Stimulated activated CD4-positive, alpha-beta T cell treated with anti-CD3 and anti-CD28 coated beads, TNF-alpha, amount 100 ng/mL, for 4 hours (primary cell): ENCODE measurements at places on chromosomes 16 and 17.

DNA sequence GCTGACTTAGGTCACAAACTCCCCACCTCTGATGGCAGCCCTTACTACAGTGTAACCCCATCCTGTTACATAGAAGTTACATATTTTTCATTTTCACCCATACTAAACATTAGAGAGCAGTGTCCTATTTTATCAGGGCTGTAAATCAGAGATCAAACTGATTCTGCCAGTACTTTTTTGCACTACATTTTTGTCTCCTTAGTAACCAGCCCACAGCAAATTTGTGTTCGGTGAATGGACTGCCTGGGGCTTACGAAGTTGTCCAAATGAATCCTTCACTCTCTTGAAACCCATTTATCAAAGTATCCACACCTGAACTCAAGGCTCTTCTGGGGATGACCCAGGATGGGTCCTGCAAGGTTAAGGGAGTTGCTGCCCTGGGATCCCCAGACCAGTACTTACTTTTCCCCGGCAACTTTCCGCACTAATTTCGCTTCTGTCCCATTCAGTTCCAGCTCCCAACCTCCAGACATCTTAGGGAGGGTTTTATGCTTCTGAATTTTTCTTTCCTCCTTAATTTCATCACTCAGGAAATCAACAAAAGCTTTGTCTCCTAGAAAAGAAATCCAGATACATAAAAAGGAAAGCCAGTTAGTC is 1.1 kb downstream of the C1QBP start:
- no peak for DNase-seq

DNA sequence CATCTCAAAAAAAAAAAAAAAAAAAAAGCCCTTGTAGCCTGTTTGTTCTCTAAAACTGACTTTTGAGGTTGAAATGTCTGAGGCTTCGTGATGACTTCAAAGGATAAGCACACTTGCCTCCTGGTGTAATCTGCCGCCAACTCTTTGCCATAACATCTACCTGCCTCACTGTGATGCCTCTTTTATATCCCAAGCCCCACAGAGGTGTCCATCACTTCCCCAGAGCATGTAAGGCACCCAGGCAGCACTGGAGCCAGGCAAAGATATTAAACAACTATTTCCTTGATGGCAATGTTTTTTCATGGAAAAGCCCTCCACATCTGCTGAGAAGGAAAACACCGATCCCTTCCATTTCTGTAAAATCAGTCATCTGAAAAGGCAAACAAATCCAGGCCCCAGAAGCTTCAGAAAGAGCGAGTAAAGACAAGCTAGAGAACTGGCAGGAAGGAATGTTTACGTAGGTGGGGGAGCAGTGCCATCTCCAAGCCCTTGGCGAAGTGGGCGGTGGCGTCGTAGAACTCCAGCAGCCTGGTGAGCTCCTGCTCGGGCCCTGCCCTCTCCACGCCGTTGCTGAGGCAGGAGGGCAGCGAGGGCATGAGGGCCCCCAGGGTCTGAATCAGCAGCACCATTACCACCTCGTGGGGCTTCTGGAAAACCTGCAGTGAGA is 28.6 kb downstream of the COG7 start:
- DNase-seq: no peak

DNA sequence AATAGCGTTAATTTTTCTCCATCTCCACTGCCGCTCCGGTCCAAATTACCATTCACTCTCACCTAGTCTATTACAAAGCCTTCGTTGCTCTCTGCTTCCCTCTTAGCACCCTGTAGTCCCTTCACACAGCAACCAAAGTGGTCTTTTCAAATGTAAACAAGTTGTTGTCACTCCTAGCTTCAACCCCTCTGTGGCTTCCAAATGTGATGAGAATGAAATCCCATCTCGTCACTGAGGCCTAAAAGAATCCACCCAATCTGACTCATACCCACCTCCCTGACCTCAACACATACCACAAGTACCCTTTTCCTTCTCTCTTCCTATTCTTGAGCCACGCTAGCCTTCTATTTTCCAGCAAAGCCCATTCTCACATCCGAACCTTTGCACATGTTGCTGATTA is 2.2 kb upstream of the PELP1 start:
- no peak for DNase-seq

- no peak for DNase-seq
Measured at GRCh38 chr17:17315142-17315821, 12.1 kb downstream of the NT5M start.

DNA sequence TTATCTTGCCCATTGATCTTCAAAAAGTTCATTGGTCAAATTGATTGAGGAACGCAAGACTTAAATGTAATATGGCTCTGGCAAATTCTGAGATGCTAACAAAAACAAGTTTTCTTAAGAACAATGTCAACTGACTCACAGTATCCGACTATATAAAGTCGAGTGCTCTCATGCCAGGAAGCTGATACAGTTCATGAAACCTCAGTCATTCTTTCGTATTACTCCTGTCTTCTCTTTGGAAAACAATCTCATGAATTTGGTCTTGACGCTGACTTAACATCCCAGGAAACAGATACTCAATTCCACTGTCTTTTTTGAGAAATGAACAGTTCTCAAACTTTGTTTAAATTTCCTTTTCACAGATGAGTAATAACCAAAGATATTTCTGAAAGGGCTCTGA is 704.9 kb downstream of the MAF start:
- DNase-seq: no peak

DNA sequence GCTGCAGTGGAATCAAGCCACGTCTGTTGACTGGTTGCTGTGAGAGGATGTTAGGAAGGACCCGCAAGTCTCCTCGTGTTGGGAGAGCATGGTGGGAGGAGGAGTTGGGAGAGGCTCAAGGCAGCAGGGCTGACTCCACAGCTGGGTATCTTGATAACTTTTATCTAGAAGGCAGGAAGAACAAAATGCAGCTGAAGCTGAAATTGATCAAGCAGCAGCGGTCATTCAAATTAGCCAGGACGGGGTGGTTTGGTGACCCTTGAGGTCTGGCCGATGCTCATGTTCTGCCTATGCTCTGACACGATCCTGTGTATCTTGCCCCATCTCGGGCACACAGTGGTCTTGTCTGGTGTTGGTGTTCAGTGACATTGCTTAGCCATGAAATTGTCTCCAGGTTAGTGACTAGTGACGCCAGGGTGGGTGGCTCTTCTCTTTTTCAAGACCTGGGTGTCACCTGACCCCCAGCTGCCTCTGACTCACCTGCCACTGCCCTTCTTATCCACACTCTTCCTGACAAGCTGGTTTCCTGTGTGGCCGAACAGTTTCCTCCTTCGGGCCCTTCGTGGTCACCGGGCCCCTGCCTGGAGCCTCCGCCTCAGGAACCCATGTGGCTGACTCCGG is 19.1 kb downstream of the NPTX1 start:
- no peak for DNase-seq

DNA sequence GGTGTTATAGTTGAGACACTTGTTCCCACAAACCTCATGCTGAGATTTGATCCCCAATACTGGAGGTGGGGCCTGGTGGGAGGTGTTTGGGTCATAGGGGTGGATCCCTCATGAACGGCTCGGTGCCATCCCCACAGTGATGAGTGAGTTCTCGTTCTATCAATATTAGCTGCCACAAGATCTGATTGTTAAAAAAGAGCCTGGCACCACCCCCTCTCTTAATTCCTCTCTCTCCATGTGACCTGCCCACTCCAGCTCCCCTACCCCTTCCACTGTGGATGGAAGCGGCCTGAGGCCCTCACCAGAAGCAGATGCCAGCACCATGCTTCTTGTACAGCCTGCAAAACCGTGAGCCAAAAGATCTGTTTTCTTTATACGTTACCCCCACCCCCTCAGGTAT is 31.2 kb downstream of the TRIM16 start:
- DNase-seq: no peak

GRCh38 chr17:68424203-68424602 is 33.1 kb downstream of the WIPI1 start:
- no peak for DNase-seq

DNA sequence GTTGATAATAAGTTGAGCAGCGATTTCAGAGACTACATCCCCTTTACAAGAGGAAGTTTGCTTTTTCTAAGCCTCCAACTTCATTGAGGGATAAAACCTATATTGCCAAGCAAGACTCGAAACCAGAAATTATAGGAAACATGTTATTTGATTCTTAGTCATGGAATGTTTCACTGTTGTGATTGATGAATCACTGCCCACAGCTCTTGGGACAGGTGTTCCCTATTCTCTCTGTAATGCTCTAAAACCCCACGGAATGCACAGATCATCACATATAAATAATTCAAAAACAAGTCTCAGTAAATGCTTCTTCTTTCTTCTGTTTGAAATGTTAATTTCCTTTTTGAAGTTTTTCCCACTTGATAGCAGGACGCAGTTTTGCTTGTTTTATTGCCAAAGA is 809.5 kb upstream of the GOT2 start:
- no peak for DNase-seq

GRCh38 chr17:59300941-59301340 is 30.5 kb upstream of the YPEL2 start:
- no peak for DNase-seq

DNA sequence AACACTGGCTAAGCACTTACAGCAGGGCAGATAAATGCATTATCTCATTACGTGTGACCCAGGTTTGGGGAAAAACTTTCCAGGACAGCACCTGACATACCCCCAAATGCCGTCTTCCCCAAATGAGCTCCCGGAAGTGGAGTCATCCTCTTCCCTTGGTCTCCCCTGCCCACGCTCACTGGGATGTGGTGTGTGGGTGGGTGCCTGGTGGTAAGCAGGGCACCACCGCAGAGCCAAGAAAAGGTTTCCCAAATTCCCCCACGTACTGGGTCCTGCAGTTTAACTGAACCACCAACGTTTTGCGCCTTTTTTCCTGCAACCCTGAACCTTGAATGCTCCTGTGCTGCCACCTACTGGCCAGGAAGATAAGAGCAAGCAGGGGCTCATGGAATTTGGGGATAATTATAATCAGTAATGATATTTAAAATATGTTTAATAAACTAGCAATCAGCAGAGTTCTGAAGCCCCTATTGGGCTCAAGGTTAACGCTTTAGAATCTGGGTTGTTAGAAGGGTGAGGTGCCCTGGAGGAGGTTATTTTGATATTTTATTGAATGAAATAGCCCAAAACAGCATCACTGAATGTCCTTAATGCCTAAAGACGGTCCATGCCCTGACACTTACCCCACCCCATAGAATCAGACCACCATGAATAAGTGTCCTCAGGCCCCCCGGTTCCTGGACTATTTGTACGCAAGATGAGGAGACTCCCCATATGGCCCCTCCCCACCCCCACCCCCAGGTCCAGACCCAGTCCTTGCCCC is 8.0 kb downstream of the SPPL2C start:
- DNase-seq: peak; percentile 24

GRCh38 chr17:62832405-62832804 is 24.3 kb upstream of the MARCHF10 start:
- DNase-seq: no peak

GRCh38 chr17:49280061-49280460 is 49.5 kb upstream of the PHOSPHO1 start:
- no peak for DNase-seq

GRCh38 chr17:71966459-71967313 is 154.1 kb upstream of the SOX9 start:
- DNase-seq: no peak

GRCh38 chr16:70161350-70161749 is 12.2 kb upstream of the CLEC18C start:
- DNase-seq: no peak
